Fibroblast of lung (primary cell): ENCODE measurements at places on chromosomes 12 and 14.
A peak's percentile ranks its signal among the peaks of the same experiment; 100 is the strongest.

GRCh38 chr12:108123402-108123801 is 5.7 kb upstream of the WSCD2 start:
- DNase-seq = no peak

GRCh38 chr12:93790472-93791152 is 113.4 kb downstream of the CRADD start:
- peak; percentile 93 for DNase-seq

DNA sequence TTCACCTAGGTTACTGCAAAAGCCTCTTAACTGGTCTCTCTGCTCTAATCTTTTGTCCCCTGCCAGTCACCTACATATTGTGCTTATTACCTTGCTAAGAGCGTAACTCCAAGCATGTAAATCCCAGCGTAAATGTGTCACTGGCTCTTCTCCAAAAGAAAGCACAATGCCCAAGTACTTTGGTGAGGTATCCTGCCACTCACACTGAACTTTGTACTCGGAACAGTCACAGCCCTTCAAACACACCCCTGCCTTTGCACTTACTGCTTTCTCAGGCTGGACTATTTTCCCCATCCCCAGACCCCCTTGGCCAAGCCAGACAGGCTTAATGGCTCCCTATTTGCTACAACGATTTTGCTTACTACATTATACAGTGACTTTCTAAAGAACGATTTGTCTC is 31.7 kb downstream of the GALNT4 start:
- DNase-seq = no peak

DNA sequence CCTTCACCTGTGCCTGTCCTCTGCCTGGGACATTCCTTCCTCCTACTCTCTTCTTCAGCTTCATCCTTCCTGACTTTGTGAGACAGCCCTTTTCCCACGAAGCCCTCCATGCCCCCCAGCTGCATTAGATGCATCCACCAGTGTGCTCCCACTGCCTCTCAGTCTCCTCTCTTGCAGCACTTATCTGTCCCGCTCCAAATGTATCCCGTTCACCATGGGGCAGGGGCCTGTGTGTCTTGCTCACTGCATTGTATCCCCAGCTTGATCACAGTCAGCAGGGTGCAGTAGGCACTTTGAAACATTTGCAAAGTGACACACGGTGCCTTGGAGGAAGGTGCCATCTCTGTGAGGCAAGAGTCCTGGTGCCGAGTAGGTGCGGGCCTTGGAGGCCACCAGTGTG is 104.0 kb downstream of the SLC25A47 start:
- no peak for DNase-seq

DNA sequence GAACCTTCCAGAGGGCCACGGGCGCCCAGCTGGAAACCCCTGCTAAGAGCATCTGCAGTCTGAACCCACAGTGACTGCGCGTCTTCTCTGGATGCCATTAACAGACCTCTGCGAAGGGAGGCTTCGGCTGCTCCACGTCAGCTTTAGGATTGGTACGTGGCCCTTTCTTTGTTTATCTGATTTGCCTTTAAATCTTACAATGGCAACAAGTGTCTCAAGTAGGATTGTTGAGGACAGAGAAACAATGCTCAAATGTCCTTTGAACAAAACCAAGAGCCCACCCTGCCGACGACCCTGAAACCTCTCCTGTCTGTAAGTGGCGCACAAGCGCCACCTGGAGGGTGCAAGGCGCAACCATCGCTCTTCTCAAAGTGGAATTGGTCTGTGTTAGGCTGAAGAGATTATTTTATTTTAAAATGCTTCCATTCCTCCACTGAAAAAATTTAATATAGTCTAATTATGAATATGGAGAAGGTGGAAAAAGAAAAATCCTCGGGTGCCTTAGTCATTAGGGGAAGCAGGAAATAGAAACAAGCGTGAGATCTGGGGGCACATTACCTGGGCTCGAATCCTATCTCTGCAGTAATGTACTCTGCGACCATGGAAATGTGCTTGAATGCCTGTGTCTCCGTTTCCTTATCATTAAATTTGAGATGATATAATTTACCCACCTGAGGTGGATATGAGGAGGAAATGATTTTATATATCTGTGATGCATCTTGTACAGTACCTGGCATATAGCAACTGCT is 82.6 kb upstream of the PTPRB start:
- peak; percentile 45 for DNase-seq

GRCh38 chr14:37142835-37143401 is 29.5 kb downstream of the SLC25A21 start:
- DNase-seq = peak; percentile 95

- peak; percentile 71 for DNase-seq
Measured at GRCh38 chr14:100018482-100018881, 46.7 kb upstream of the EVL start.

DNA sequence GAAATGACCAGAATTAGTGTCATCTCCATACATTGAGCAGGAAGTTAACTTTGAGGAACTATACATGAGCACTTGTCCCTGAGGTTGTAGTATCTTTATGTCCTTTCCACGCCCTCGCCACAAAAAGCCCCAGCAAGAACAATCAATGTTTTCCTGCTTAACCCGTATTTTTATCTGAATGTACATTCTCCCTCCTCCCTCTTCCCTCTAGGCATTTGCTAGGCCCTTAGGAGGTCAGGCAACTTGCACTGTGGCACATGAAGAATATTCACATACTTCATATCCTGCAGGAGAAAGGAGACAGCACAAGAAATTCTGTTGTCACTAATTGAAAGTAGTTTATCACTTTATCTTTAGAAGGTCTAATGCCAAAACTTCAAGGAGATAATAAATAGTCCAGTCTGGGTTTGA is 18.1 kb upstream of the DUSP6 start:
- no peak for DNase-seq

- DNase-seq = peak; percentile 7
Measured at GRCh38 chr12:66279123-66279712, 23.1 kb upstream of the HELB start.

- DNase-seq = no peak
Measured at GRCh38 chr12:131867891-131868675, 26.3 kb upstream of the ULK1 start.

DNA sequence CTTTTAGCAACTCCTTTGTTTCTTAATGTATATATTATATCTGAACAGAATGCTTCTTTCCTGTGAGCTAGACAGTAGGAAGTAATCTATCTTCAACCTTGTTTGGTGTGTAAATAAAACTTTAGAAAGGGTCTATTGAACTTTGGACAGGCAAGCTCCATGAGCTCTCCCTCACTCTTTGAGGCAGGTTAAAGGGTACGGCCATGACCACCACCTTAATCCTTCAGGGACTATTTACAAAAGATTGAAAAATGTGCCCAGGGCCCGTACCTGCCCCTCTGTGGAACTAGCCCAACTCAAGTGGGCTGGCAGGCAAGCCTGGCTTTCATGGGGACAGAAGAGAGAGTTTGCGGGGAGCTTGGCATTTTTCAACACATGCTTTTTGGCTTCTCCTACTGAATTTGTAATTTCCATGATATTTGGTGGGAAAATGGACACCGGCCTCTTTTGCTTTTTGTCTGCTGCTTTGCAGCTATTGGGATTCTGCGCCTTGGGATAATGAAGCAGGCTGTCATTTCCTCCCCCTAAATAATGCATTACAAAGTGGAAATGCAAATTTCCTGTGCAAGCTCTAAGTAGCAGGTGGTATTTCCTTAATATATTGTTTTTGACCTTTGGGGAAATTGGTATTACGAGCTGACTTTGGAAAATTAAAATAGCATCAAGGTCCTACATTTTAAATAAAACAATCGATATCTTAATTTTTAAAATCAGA is 106.0 kb downstream of the HMGA2 start:
- DNase-seq = no peak

- no peak for DNase-seq
Measured at GRCh38 chr12:106582641-106583230, at the start of gene RFX4. TSS of gene RFX4 (plus strand) at chr12:106583004. CDS start at chr12:106583321, 317 bp downstream.

DNA sequence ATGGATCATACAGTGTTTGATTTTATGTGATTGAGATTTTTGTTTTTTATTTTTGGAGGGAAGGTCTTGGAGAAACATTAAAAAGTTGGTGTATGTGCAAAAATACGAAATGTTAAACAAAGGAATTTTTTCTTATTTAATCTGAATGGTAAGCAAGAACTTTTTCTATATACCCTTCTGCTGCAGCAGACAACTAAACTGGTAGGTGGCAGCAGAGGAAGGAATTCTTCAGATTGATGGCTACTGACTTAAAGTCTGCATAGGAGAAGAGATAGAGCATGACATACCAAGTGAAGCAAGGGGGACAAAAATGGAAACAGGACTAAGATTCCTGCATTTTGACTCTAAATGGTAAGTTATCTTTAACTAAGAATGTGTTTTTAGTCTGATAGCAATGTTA is 42.0 kb upstream of the A2ML1 start:
- DNase-seq = peak; percentile 38

GRCh38 chr12:89393551-89394121 is 41.3 kb upstream of the DUSP6 start:
- DNase-seq = no peak

DNA sequence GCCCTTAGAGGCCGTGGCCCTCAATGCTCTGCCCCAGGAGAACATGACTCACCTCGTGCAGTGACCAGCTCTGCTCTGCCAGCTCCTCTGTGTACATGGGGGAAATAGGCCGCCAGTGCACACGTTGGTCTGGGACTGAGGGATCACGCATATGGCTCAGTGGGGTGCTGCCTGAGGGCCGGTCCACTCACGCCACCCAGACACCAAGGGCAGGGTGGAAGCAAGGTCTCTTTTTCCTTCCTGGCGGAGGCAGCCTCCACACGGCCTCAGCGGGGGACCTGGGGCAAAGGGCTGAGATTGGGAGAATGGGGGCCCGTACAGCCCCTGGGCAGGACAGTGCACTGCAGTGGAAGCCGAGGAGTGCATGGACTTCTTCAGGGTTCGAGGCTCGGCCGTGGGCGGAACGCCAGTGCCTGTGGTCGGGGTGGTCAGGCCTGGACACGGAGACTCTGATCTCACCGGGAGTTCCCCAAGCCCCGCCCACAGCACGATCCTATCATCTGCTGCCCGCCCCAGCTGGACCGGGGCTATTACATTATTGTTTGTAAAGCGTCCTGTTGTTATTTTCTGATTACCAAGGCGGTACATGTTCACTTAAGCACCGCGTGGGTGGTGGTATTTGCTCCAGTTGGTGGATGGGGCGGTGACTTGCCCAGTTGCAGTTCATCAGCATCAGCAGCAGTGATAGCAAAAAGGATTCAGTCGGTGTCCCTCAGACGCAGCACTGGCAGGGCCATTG is 38.8 kb upstream of the TDRD9 start:
- DNase-seq = no peak

GRCh38 chr12:123145211-123145610 is 5.7 kb downstream of the PITPNM2 start:
- no peak for DNase-seq

GRCh38 chr12:131835616-131836171 is 7.5 kb downstream of the MMP17 start:
- no peak for DNase-seq

GRCh38 chr14:25381498-25381897 is 331.6 kb upstream of the STXBP6 start:
- DNase-seq = no peak
